NCI-H446 (cell line): ENCODE measurements at places on chromosomes 13 and 19.

GRCh38 chr13:52975969-52976368, 52.6 kb upstream of the OLFM4 start:
- DNase-seq: peak; percentile 58

- DNase-seq: no peak
Observed at GRCh38 chr13:25604106-25604505, 232.3 kb downstream of the ATP8A2 start.

DNA sequence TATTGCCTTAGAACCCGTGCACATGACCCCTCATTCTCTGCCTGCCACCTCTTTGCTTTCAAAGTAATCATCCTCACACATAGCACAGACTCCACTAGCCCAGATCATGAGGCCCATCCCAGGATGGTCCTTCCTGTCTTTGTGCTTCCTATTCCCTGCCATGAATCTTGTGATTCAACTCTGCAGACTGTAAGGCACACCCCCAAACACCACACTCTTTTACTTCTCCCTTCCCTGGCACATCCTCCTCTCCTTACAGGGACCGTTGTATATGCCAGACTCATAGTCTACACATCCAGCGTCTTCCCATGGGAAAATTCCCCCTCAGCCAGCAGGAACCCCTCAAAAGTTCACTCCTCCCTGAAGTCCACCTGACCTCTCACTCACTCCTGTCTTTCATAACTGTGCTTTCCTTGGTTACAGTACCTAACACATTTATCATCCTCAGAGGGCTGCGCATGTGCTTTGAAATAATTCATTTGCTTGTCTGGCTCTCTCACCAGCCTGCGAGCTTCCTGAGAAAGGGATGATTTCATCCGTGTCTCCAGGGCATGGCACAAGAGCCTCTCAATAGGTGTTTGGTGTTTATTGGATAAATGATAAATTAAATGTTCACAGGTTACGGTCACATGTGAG, 26.8 kb upstream of the LRCH1 start:
- no peak for DNase-seq

DNA sequence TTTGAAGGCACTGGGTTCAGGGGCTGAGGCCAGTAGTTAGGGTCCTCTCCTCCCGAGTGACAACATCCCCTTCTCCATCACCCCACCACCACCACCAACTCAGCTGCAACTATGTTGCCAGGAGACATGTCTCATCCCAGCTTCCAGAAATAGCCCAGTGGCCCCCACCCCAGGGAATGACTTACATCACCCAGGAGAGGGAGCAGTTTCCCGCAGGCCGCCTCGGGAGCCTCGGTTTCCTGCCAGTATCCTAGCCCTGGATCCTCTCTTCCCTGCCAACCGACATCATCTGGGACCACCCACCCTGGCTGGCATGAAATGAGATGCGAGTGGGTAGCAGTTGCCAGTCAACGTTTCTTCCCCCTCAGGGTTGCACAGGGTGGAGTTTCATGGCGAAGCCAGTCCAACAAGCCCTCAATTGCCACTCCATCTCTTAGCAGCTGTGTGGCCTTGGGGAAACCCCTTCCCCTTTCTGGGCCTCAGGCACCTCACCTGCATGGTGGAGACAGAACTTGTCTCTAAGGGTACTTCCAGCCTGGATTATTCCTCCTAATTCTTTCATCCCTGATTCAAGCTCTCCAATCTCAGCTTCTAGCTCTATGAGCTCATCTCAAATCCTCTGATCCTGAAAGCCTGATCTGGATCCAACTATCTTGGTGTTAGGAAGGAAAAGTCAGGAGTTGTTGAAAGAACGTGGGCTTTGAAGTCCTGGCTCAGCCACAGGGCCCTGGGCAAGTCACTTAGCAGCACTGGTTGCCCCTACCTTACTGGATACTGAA, 3.9 kb upstream of the GSK3A start:
- DNase-seq: peak; percentile 75

- no peak for DNase-seq
Observed at GRCh38 chr19:16584248-16585093, 12.3 kb upstream of the SLC35E1 start.

- no peak for DNase-seq
Observed at GRCh38 chr13:114196629-114197028, 17.6 kb downstream of the CFAP97D2 start.

- no peak for DNase-seq
Observed at GRCh38 chr13:99075268-99076191, 97.7 kb upstream of the DOCK9 start.

GRCh38 chr13:30607908-30608307, 9.8 kb upstream of the USPL1 start:
- no peak for DNase-seq

- no peak for DNase-seq
Observed at GRCh38 chr13:20398459-20398858, 127.2 kb downstream of the CRYL1 start.

- no peak for DNase-seq
Observed at GRCh38 chr19:34393031-34393430, 11.2 kb upstream of the PDCD2L start.

DNA sequence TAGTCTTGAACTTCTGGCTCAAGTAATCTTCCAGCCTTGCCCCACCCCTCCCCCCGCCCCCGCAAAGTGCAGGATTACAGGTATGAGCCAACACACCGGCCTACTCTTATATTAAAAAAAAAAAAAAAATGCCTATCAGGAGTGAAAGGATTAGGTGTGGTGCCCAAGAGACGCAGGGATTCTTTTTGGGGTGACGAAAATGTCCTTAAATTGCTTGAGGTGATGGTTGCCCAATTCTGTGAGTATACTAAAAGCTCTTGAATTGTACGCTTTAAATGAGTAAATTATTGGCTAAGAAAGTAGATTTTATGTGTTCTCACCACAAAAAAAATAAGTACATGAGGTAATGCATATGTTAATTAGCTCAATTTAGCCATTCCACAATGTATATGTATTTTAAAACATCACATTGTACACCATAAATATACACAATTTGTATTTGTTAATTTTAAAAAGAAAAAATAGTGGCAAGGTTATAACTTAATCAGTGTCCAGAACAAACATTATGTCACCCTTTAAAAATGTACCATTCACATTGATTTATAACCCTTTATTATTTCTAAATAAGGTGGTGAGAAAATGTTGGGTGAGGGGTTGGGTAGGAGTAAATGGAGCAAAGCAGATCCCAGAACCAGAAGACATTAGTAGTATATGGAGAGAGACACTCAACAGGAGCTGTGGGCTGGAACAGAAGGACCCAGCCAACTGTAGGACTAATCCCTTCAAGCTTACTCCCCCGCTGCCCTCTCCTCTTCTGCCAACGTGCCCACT, 3.9 kb downstream of the IGSF23 start:
- no peak for DNase-seq

DNA sequence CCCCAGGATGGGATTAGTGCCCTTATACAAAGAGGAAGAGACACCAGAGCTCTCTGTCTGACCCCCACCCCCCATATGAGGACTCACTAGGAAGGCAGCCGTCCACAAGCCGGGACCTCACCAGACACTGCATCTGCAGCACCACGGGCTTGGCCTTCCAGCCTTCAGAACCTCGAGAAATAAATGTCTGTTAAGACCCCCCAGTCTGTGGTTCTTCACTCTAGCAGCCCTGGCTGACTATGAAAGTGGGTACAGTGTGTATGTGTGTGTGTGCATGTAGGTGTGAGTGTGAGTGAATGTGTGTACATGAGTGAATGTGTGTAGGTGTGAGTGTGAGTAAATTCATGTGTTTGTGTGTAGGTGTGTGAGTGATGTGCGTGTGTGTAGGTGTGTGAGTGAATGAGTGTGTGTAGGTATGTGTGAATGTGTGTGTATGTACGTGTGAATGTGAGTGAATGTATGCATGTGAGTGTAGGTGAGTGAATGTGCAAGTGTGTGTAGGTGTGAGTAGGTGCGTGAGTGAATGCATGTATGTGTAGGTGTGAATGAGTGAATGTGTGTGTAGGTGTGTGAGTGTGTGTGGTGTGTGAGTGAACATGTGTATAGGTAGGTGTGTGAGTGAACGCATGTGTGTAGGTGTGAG, 201.6 kb upstream of the ZNF536 start:
- DNase-seq: no peak

- DNase-seq: no peak
Observed at GRCh38 chr13:26220575-26220974, 1.5 kb downstream of the RNF6 start.

GRCh38 chr19:51915324-51915867, 10.6 kb upstream of the ZNF649 start:
- DNase-seq: no peak

DNA sequence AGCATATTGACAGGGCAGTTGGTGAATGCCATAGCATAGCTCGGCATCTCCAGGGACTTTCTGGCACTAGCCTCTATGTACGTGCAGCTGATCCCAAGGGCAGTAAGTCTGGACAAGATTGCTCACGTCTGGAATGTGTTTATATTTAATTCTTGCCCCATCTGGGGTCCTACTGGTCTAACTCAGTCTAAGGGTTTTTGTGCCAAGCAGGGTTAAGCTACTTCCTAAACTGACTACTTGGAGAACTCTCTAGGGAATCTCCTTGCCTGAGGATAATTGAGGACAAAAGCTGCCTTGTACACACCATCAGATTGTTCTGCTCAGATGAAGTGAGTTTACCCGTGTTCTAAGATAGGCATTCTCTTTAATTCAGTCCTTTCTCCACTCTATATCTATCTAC, 358.1 kb downstream of the MYO16 start:
- DNase-seq: no peak

GRCh38 chr13:29486551-29486950, 108.9 kb downstream of the SLC7A1 start:
- no peak for DNase-seq

DNA sequence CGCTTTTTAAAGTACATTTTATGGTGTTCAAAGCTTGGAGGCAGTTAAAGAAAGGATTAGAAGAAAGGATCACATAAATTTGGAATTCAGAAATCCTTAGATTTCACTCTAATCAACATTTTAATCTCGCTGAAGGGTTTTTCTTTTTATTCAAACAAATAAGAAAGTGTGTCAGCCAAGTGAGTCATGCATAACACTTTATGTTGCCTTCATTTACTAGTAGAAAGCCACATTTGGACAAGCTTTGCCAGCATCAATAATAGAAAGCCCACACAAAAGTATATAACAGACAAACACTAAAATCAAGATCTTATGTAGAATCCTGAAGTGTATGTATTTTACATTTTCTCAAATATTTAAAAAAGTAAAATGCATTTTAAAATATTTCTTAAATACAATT, 154.9 kb upstream of the TRPC4 start:
- no peak for DNase-seq

DNA sequence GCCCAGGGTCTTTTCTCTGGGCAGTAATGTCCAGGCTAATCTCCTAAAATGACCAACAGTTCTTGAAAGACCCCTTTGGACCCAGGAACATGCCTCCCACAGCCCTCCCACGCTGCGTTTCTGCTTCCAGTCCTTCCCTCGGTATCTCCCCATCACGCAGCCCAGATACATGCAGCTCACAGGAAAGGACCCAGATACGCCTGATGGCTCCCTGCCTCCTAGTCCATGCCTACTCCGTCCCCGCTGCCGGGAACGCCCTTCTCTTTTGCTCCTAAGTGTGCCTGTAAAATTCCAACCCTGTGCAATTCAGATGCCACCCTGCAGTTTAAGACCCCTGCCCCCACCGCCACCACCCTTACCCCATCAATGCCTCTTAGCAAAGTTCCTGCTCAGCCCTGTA, 778 bp downstream of the MUC16 start:
- no peak for DNase-seq

DNA sequence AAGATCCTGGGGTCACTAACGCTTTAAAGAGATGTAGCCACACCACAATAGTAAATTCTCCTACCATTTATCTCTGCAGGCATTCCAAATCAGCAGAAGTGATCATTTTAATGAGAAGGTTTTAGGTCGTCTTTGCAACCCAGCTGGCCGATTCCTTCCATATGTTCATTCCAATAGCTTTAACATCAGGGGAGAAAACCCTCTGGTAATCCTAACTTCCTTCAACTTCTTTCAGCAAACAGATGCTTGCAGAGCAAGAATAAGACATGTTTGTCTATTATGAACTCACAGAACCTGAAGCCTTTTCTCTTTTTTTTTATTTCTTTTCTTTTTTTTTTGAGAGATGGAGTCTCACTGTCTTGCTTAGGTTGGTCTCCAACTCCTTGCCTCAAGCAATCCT, 498.6 kb upstream of the SLITRK1 start:
- DNase-seq: no peak

GRCh38 chr13:40622246-40622645, 44.2 kb downstream of the FOXO1 start:
- DNase-seq: no peak

- DNase-seq: no peak
Observed at GRCh38 chr13:110063490-110064421, 243.2 kb downstream of the COL4A1 start.

DNA sequence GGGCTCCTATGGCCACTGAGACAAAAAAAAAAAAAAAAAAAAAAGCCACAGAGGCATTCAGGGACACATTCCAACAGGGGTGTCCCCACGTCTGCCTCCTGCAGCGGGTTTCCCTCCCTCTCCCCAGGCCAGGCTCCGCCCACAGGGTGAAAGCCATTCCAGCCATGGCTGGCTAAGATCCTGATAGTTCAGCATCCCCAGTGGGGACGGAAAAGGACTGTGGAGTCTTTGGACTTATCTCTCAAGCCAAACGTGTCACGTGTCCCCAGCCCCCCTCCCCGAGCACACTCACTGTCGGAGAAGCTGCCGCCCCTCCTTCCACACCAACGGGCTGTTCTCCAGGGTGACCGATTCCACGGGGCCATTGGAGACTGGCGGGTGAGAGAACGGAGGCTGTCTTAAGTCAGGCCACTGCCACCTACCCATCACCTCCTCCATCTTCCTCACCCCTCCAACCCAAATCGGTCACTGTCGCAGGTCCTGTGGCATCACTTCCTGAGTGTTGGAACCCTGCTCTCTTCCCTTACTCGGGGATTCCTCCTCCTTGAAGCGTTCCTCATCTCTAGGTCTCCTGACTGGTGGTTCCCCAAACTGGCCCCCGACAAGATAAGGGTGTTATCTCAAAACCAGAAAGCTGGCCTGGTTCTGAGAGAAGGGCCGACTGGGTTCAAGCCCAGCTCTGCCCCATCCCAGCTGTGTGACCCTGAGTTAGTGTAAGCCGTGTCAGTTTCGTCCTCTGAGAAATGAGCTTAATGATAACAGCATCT, 9.1 kb upstream of the FKRP start:
- DNase-seq: no peak

GRCh38 chr13:43444081-43444480, 342.7 kb downstream of the ENOX1 start:
- DNase-seq: no peak

GRCh38 chr19:41575998-41576397, at the start of gene CEACAM21:
CEACAM21 (plus strand) TSS chr19:41576166; CDS start chr19:41576275, 109 bp downstream.
- no peak for DNase-seq

DNA sequence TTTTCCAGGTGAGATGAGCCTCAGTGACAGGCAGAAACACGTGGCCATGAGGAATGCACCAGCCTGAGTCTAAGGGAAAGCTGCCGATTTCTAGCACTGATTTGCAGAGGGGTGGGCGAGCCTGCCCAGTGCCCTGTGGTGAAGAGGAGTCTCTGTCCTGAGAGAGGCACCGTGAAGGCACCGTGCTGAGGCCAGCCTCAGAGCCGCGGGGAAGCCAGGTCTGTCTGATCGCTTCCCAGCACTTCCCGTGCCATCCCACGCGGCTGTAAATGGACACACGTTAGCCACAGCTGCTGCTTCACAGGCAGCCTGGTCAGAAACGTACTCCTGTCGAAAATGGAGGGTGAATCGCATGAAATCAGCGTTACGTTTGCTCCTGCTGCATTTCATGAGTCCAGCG, 79.8 kb downstream of the ATP11A start:
- no peak for DNase-seq

- DNase-seq: no peak
Observed at GRCh38 chr13:98944336-98944735, 33.5 kb downstream of the DOCK9 start.
